Fibroblast of mammary gland (primary cell): ENCODE measurements at places on chromosomes 4 and X.

DNA sequence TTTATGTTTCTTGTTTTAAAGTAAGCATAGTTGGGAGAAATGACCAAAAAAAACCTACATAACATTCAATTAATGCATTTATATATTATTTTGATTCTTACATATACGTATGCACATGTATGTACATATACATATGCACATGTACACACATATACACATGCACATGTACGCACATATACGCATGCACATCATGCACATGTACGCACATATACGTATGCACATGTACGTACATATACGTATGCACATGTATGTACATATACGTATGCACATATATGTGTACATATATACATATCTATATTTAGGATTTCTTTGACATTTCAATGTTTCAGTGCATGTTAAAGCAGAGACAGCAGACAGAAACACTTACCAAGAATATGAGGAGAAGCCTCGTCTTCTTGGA, 263.4 kb downstream of the ADAMTS3 start:
- no peak for DNase-seq

- peak; percentile 14 for DNase-seq
These were observed at the start of gene NSG1 for GRCh38 chr4:4386736-4387392. NSG1 (plus strand) TSS chr4:4387102; CDS start chr4:4387630, 528 bp downstream.

GRCh38 chr4:52952540-52952939, 90.4 kb downstream of the RASL11B start:
- no peak for DNase-seq

DNA sequence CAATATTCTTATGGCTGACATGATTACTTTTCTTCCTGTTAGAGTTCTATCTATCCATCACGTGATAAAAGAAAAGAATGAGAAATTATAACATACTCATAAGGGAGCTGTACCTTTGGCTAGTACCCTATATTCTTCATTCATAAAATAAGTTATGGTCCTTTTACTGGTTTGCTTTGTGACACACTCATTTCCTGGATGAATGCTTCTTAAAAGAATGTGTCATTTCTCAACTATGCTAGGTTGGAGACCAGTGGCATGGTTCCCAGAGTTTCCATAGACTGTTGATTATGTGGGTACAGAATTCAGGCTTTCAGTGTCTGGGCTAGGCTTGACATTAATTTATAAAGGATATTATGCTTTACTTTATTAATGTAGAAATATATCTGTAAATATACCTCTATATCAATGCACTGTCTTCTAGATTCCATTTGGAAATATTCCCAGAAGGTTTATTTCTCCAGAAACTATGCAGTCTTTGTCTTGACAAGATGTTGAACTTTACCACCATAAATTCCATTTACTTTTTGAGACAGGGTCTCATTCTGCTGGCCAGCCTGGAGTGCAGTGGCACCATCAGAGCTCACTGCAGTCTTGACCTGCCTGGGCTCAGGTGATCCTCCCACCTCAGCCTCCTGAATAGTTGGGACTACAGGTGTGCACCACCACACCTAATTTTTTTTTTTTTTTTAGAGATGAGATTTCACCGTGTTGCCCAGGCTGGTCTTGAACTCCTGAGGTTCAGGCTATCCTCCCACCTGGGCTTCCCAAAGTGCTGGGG, 23.8 kb downstream of the NUDT6 start:
- peak; percentile 91 for DNase-seq

DNA sequence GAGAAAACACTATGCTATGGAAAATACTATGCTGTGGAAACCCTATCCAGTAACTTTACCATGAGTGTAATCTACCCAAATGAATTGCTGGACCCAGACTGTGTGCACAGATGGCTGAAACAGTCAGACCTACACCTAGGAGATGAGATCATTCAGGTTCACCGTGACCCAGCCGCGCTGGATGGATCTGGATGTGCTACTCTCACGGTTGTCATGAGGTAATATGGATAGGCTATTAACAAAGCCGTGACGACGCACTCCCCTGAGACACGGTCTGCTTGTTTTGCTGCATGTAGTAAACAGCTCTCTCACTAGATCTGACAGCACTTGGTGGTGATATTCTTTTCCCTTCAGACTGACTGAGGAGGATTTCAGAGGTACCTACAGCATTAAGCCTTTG, 832.5 kb upstream of the GRID2 start:
- DNase-seq, result no peak

- no peak for DNase-seq
These were observed 16.9 kb downstream of the GATB start for GRCh38 chr4:151743894-151744293.

DNA sequence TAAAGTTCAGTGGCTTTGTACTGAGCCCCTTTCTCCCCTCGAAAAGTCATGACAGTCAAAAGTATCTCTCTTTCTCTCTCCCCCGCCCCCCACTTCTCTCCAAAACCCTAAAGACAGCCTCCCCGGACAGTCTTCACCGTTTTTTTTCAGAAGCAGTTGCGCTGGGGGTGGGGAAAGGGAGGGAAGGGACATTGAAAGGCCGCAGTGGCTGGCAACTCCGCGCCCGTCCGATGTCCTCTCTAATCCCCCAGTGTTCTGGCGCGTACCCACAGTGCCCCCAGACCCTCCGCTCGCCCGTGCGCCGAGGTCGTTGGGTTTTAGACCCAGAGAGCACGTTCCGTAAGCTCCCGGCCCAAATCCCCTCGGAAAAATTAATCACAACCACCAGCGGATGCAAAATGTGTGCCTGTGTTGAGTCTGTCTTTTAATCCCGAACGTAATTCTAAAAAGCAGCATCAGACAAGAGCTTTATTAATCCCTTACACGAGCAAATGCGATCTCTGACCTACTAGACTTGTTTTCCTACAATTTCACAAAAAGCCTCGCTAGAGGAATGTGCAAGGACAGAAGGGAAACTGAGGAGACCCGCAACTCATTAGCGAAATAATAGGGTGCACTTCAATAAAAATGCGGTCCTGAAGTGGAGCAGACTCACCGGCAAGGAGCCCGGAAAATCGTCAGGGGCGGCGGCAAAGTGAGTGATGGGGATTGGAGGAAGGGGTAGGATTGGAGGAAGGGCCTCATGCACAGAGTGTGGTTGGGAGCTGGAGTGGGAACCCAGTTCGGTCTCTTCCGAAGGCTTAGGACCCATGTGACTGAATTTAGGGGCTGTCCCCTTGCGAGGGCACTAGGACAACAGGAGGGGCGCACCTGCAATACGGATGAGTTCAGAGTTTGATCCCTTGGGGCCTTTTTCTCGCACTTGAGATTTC, 12.2 kb upstream of the PRDM8 start:
- DNase-seq, result peak; percentile 35

GRCh38 chr4:84691800-84692199, 108.9 kb downstream of the CDS1 start:
- DNase-seq, result no peak

- DNase-seq, result no peak
These were observed 658 bp downstream of the SH3TC1 start for GRCh38 chr4:8199594-8200301.

GRCh38 chr4:94127707-94128328, 79.8 kb upstream of the SMARCAD1 start:
- DNase-seq, result peak; percentile 38

DNA sequence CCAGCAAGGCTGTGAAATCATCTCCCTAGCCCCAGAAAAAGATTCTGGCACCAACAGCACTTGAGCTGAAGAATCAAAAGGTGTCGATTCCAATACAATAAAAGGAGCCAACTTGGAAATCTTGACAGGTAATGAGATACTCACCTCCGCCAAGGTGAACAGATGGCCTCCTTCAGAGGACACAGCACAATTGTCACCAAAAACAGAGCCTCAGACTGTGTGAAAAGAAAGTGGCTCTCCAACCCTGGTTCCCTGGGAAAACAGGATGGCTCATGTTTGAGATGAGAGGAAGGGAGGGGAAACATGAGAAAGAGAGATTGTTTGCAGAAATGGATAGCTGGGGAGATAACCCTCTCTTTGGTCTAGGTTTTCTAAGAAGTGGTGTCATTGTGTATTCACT, 168.9 kb downstream of the HS3ST1 start:
- DNase-seq, result no peak

- peak; percentile 47 for DNase-seq
These were observed 5.7 kb downstream of the ELK1 start for GRCh38 chrX:47644557-47645091.

- no peak for DNase-seq
These were observed 5.7 kb upstream of the CPZ start for GRCh38 chr4:8586671-8587468.

- no peak for DNase-seq
These were observed 5.1 kb downstream of the PGRMC2 start for GRCh38 chr4:128282516-128282915.

DNA sequence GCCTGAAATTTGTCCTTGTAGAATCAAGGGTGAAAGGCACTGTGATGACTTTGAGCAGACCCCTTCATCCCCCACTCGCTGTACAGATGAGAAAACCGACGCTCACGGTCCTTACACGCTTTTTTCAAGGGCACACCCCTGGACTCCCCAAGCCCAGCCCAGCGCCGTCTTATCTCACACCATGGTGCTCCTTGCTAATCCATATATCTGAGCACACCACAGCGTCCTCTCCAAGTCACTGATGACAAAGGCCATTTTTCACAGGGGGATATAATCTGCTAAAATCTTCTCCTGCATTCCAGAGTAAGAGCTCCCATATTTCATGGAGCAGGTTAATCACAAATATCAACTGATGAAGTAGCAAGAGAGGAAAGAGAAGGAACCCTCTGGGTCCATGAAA, 486.3 kb downstream of the BCOR start:
- DNase-seq, result no peak

GRCh38 chrX:136162827-136163570, 15.7 kb downstream of the FHL1 start:
- DNase-seq, result peak; percentile 63

GRCh38 chrX:9724711-9725110, 40.9 kb downstream of the GPR143 start:
- no peak for DNase-seq

DNA sequence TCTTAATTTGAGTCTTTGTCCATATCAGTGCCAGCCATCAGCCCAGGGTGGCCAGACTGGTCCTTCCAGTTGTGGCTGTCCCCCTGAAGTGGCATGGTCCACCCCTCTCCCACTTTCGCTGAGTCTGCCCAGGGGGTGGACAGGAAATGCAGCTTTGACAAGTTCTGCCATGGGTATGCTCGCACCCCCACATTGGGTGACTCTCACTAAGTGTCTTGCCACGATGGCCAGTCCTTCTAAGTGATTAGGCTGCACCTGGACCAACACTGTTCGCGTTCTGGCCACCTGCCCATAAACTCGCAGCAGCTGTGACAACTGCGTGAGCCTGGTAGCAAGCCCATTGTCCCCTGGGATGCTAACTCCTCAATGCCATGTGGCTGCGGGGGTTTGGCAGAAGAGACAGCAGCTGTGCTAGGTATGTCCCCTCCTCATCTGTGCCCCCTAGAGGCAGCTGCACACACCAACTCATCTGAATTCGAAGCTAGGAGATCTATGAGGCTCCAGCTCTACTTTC, 10.0 kb upstream of the LNX1 start:
- DNase-seq, result no peak

- peak; percentile 79 for DNase-seq
These were observed 93.2 kb downstream of the FAM13A start for GRCh38 chr4:88963817-88964216.

GRCh38 chrX:37818031-37818430, 29.3 kb downstream of the DYNLT3 start:
- DNase-seq, result no peak

GRCh38 chr4:1810765-1811164, 17.7 kb downstream of the FGFR3 start:
- no peak for DNase-seq

DNA sequence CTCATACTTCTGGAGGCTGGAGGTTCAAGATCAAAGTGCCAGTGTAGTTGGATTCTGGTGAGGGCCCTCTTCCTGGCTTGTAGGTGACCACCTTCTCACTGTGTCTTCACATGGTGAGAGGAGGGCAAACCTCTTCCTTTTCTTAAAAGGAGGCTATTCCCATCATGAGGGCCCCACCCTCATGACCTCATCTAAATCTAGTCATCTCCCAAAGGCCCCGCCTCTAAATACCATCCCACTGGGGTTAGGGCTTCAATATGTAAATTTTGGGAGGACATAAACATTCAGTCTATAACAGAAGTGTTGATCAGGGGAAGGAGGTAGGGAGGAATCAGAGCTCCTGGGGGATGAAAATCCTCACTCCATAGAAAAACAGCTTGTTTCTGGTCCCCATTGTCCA, 60.8 kb upstream of the DIPK2B start:
- no peak for DNase-seq

DNA sequence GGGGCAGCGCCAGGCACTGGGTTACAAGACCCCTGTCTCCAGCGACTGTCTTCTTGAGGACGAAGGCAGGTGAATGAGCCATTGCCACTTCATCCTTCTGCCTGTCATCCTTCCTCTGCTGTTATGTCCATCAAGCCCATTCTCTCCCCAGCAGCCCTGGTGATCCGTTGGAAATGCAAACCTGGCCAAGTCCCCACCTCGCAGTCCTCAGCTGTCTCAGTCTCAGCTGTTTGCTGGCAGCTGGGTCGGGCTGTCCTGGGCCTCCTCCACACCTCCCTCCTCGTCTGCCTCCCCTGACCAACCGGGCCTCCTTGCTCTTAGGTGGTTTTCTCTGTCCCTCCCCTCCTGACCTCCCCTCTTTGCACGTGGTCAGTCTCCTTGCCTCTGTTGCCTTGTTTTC, 38.0 kb downstream of the PTTG2 start:
- DNase-seq, result no peak

DNA sequence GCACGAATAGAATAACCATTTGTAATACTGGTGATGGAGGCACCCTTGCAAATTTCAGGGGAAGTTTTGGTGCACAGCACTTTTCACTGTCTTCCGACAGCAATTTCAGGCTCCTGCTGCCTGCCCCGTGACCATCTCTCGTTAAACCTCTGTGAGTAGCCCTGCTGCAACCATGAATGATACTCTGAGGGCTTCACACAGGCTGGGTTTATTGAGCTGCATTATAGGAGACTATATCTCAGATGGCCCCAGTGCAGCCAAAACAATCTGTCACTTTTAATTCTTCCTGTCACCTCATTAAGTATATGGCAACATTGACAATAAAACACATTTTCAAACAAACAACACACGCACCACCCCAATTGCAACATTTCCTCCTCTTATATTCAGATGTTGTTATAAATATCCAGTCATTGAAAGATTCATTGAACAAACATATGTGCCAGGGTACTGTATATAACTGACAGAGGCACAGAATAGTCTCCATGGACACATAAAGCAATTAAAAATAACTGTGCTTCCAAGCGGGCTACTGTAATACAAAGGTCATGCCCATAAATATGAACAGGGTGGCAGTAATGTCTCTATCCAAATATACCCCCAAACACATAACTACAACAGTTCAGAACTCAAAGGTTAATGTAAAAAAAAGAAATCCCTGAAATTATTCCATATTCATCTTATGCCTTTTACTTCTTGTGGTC, 477.0 kb downstream of the GBA3 start:
- no peak for DNase-seq

- peak; percentile 62 for DNase-seq
These were observed 35.8 kb downstream of the GPR82 start for GRCh38 chrX:41759817-41760216.

GRCh38 chrX:38754102-38754790, 47.0 kb upstream of the MID1IP1 start:
- peak; percentile 66 for DNase-seq

GRCh38 chrX:7133050-7133440, 14.5 kb upstream of the STS start:
- peak; percentile 37 for DNase-seq
